NCI-H1436 treated with DMSO at 0.1 percent for 48 hours (cell line): ENCODE measurements at places on chromosomes 3 and 15.

GRCh38 chr3:127762787-127763105 lies 59.6 kb downstream of the MGLL start:
- no peak for DNase-seq

DNA sequence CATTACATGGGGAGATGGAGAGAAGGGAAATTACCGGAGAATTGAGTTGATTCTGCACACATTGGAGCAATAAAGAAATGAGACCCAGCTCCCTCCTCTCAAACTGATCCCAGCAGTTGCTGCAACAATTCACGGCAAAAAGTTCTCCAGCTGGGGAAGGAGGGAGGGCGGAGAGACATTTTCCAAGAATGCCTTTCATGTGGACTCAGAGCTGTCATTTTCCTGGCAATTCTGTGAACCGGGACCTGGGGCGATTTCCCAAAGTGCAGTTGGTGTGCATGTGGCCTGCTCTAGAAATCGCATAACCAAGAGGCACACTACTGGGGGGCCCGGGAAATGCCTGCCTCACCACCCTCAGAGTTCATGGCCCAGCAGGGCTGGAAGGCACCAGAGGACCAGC lies 48.7 kb upstream of the IREB2 start:
- no peak for DNase-seq

- no peak for DNase-seq
Measured at GRCh38 chr15:69798481-69799250, 299.1 kb downstream of the TLE3 start.

GRCh38 chr15:73380661-73381060 lies 11.9 kb upstream of the HCN4 start:
- no peak for DNase-seq

DNA sequence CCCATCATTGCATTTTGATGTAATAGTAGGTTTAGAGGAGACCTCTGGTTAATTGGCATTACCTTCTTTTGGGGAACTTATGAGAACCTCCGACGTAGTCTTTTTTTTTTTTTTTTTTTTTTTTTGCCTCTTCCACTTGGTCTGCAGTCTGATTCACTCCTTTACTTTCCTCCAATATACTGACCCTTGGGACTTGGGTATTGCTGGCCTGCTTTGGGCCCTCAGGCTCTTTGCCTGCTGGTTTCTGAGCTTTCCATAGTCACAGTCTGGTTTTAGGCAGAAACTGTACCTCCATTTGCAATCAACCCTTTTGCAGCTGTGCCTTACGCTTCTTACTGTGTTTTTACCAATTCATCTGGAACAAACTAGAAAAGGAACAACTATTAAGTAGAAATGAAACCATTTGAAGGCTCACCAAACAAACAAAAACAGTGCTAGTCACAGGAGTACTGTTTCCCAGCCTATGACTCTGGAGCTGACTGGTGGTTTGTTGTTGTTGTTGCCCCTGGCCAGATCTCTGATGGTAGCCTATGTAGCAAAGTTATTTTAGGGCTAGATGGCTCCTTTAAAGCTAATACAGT lies 272.8 kb downstream of the BBX start:
- DNase-seq = no peak

DNA sequence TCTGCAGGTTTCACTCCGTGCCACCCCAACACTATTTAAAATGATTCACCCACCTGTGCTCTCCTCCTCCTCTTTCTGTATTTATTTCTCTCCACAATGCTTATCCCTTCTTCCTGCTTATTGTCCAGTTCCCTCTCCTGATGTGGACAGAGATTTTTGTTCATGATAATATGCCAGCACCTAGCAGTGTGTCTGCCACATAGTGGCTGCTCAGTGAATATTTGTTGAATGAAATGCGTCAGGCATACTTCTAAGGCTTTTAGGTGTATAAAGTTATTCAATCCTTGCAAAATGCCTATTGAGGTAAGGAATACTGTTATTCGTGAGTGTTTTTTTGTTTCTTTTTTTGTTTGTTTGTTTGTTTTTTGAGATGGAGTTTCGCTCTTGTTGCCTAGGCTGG lies 67.5 kb upstream of the MME start:
- DNase-seq = no peak

DNA sequence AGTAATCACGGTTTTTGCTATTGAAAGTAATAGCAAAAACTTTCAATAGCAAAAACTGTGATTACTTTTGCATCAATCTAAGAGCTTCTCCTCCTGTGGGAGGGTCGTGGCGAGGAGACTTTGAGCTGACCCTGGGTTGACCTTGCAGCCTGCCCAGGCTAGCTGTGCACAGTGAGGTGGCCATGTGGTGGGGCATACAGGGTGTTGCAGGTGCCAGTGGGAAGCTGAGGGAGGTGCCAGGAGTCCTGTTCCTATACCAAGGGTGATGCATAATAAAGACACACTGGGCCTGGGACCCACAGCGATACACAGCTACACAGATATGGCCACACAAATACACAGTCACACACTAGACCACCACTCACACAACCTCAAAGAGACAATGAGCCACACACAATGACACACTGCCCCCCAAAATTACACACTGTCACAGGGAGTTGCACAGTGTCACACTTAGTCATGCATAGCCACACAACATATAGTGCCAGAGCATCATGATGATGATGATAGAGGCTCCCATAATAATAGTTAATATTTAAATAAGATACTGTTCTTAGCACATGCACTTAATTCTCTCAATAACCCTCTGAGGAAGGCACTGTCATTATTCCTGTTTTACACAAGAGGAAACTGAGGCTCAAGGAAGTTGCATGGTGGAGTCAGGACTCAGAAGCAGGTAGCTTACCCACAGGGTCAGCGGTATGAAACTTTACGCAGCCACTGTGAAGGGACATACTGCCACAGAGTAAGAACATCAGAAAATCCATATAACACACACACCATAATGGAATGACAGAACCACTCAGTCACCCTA lies 6.3 kb downstream of the PLCD1 start:
- no peak for DNase-seq

DNA sequence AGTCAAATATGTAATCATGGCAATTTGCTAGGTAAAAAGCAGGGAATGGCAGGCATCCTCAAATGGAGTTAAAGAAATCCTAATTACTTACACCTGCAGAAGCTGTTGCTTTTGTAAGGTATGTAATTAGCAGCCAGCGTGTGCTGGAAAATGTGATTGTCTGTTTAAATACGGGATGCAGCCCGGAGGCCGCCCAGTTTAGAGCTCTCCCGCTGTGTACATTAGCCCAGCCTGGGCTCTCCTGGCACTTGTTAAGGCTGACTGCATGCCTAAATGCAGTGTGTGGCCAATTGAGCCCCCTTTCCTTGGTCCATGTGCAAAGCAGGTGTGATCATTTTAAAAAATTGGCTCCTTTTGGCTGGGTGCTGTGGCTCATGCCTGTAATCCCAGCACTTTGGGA lies 9.0 kb downstream of the DPH3 start:
- no peak for DNase-seq

GRCh38 chr3:1446531-1446930 lies 353.7 kb downstream of the CNTN6 start:
- no peak for DNase-seq

- no peak for DNase-seq
Measured at GRCh38 chr3:183991403-183991802, 26.3 kb downstream of the ABCC5 start.

- no peak for DNase-seq
Measured at GRCh38 chr15:23648920-23649515, 1.4 kb upstream of the MAGEL2 start.

GRCh38 chr3:46693892-46694226 lies 380 bp upstream of the ALS2CL start:
- no peak for DNase-seq

DNA sequence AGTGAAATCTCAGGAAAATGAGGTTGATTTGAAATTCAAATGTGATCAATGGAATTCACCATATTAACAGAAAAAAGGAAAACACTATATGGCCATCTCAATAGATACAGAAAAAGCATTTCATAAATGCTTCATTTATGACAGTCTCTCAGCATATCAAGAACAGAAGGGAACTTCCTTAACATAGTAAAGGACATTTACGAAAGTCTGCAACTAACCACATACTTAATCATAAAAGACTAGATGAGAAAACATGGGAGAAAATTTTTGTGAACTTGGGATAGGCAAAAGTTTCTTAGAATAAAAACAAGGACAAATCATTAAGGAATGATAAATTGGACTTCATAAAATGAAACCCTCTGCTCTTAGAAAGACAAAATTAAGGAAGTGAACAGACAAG lies 24.7 kb upstream of the TIPARP start:
- no peak for DNase-seq

GRCh38 chr15:75229191-75230015 lies 27.7 kb downstream of the C15orf39 start:
- DNase-seq = no peak
